Type B pancreatic cell (in vitro differentiated cells): ENCODE measurements at places on chromosomes 3 and 15.

GRCh38 chr3:59653405-59654122 is 603.7 kb upstream of the CFAP20DC start:
- peaks cover 6% of the 10 kb centered on the region for H3K4me1 ChIP-seq
- no peak for DNase-seq
- H3K27ac ChIP-seq, result peak overlapping the region; percentile 71
- no peak overlapping the region for H3K4me3 ChIP-seq
- no peaks in the 10 kb centered on the region for H3K36me3 ChIP-seq
- peaks cover 3% of the 10 kb centered on the region for H3K27me3 ChIP-seq

GRCh38 chr15:24292837-24293236 is 382.7 kb upstream of the NPAP1 start:
- no peak overlapping the region for H3K4me3 ChIP-seq
- no peak for DNase-seq
- no peaks in the 10 kb centered on the region for H3K36me3 ChIP-seq
- H3K4me1 ChIP-seq, result no peaks in the 10 kb centered on the region
- no peaks in the 10 kb centered on the region for H3K27me3 ChIP-seq

DNA sequence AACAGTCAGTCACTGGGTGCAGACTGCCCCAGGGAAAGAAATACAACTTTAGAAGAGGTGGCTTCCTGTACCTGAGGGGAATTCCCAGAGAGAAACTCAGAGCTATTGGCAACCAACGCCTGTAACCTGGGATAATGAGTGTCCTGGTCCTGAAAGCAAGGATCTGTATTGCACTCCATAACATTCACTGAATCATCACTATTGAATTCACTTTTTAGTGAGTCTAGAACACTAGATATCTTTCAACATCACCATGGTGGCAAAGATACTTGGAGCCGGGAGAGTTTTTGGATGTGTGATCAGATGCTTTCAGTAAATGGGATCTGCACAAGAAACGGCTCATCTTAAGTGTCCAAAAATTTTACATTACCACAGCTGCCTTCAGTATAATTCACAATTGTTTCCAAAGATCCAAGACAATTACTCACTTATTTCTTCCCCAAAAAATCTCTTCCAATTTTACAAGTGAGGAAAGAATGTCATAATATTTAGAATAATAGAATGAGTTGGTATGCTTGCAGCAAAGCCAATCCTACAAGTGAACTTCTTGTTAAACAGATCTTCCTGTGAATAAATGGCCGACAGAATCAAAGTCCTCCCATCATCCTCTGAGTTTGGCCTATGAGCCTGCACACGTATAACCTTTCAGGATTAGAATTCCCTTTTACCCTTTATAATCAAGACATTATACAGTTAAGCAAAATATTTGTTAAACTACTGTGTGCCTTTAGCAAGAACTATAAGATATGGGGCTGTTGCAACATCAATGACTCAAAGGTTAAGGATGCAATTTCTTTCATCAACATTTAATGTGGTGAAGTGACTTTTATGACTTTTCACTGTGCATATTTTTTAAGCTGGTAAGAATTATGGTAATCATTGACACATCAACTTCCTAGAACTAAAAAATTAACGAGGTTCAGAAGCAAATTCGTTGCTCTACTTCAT is 243.3 kb upstream of the COL8A1 start:
- H3K27ac ChIP-seq, result no peak overlapping the region
- H3K36me3 ChIP-seq, result no peaks in the 10 kb centered on the region
- no peaks in the 10 kb centered on the region for H3K4me1 ChIP-seq
- H3K4me3 ChIP-seq, result no peak overlapping the region

GRCh38 chr3:157830556-157831236 is 275.5 kb downstream of the SHOX2 start:
- no peaks in the 10 kb centered on the region for H3K36me3 ChIP-seq
- no peak for DNase-seq
- peaks cover 7% of the 10 kb centered on the region for H3K27me3 ChIP-seq
- no peaks in the 10 kb centered on the region for H3K4me1 ChIP-seq
- no peak overlapping the region for H3K27ac ChIP-seq

- H3K27me3 ChIP-seq, result no peaks in the 10 kb centered on the region
- H3K4me3 ChIP-seq, result no peak overlapping the region
- DNase-seq, result no peak
- peaks cover 27% of the 10 kb centered on the region for H3K4me1 ChIP-seq
- H3K27ac ChIP-seq, result peak overlapping the region; percentile 48
Measured at GRCh38 chr15:62979252-62979651, 63.3 kb upstream of the TPM1 start.

GRCh38 chr15:73318463-73319351 is 50.1 kb downstream of the HCN4 start:
- no peak overlapping the region for H3K27ac ChIP-seq
- no peak overlapping the region for H3K4me3 ChIP-seq
- peaks cover 5% of the 10 kb centered on the region for H3K4me1 ChIP-seq
- peaks cover 13% of the 10 kb centered on the region for H3K27me3 ChIP-seq
- no peak for DNase-seq

GRCh38 chr15:77085297-77085696 is 14.4 kb upstream of the TSPAN3 start:
- H3K36me3 ChIP-seq, result no peaks in the 10 kb centered on the region
- H3K27me3 ChIP-seq, result no peaks in the 10 kb centered on the region
- H3K4me1 ChIP-seq, result peaks cover 5% of the 10 kb centered on the region
- no peak overlapping the region for H3K27ac ChIP-seq
- peak overlapping the region; percentile 37 for H3K4me3 ChIP-seq

DNA sequence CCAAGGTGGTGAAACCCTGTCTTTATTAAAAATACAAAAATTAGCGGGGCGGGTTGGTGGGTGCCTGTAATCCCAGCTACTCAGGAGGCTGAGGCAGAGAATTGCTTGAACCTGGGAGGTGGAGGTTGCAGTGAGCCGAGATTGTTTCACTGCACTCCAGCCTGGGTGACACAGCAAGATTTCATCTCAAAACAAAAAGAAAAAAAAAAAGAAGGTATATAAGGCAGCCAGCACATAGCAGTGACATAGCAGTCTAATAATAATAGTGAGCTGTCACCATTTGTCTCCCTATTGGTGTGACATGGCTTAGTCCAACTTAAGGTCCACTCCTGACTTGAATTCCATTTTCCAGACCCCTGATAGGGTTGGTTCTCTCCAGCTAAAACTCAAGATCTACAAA is 8.8 kb upstream of the LACTB start:
- H3K27ac ChIP-seq, result no peak overlapping the region
- H3K36me3 ChIP-seq, result no peaks in the 10 kb centered on the region
- peaks cover 17% of the 10 kb centered on the region for H3K4me1 ChIP-seq
- H3K27me3 ChIP-seq, result peaks cover 5% of the 10 kb centered on the region
- DNase-seq, result no peak

- DNase-seq, result no peak
- no peaks in the 10 kb centered on the region for H3K4me1 ChIP-seq
- no peak overlapping the region for H3K4me3 ChIP-seq
- no peaks in the 10 kb centered on the region for H3K36me3 ChIP-seq
Measured at GRCh38 chr3:67678665-67679064, 24.3 kb upstream of the SUCLG2 start.

- no peak overlapping the region for H3K27ac ChIP-seq
- peaks cover 20% of the 10 kb centered on the region for H3K27me3 ChIP-seq
- no peaks in the 10 kb centered on the region for H3K36me3 ChIP-seq
- DNase-seq, result no peak
- H3K4me3 ChIP-seq, result no peak overlapping the region
Measured at GRCh38 chr3:139286825-139287224, 57.0 kb upstream of the MRPS22 start.

- H3K27ac ChIP-seq, result peak overlapping the region; percentile 18
- peak overlapping the region; percentile 1 for H3K4me3 ChIP-seq
- H3K4me1 ChIP-seq, result peaks cover 26% of the 10 kb centered on the region
- no peak for DNase-seq
Measured at GRCh38 chr3:100075851-100076730, 38.2 kb downstream of the FILIP1L start.

DNA sequence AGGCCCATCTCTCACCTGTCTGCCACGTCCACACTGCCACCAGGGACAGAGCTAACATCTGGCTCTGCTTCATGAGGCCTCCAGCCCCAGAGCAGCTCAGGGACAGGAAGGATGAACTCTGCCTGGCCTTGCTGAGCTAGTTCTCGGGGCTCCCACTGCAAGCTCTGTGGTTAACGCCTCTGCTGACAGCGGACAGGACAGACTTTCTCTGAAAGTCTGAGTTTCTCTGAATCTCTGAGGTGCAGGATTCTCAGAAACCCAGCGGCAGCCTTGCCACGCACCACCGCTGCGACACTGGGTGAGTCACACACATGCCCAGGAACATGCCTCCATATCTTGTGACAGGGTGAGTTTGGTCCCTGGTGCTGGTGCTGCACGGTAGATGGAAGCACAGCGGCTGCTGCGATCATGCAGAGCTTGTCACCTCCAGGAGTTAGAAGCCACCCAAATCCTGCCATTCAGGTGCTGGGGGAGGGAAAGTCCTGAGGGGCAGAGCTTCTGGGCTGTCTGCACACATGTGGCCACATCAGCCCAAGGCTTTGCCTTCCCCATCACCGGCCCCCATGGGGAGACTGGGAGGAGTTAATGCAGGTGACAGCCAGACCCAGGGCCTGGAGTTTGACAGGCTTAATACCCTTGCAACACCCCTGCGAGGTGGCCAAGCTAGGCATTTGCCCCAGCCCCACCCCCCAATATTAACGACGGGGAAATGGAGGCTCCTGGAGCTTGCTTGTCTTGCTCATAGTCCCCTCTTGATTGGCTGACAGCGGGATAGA is 267.0 kb downstream of the PLCL2 start:
- no peak for DNase-seq
- H3K27ac ChIP-seq, result no peak overlapping the region
- H3K36me3 ChIP-seq, result peaks cover 21% of the 10 kb centered on the region
- H3K4me1 ChIP-seq, result no peaks in the 10 kb centered on the region
- H3K4me3 ChIP-seq, result no peak overlapping the region

- no peaks in the 10 kb centered on the region for H3K27me3 ChIP-seq
- no peaks in the 10 kb centered on the region for H3K36me3 ChIP-seq
- H3K4me3 ChIP-seq, result no peak overlapping the region
- H3K27ac ChIP-seq, result no peak overlapping the region
- H3K4me1 ChIP-seq, result peaks cover 33% of the 10 kb centered on the region
- DNase-seq, result no peak
Measured at GRCh38 chr15:57224664-57225063, 151.6 kb upstream of the CGNL1 start.

GRCh38 chr3:127068111-127068810 is 85.3 kb downstream of the PLXNA1 start:
- H3K27ac ChIP-seq, result no peak overlapping the region
- no peaks in the 10 kb centered on the region for H3K36me3 ChIP-seq

DNA sequence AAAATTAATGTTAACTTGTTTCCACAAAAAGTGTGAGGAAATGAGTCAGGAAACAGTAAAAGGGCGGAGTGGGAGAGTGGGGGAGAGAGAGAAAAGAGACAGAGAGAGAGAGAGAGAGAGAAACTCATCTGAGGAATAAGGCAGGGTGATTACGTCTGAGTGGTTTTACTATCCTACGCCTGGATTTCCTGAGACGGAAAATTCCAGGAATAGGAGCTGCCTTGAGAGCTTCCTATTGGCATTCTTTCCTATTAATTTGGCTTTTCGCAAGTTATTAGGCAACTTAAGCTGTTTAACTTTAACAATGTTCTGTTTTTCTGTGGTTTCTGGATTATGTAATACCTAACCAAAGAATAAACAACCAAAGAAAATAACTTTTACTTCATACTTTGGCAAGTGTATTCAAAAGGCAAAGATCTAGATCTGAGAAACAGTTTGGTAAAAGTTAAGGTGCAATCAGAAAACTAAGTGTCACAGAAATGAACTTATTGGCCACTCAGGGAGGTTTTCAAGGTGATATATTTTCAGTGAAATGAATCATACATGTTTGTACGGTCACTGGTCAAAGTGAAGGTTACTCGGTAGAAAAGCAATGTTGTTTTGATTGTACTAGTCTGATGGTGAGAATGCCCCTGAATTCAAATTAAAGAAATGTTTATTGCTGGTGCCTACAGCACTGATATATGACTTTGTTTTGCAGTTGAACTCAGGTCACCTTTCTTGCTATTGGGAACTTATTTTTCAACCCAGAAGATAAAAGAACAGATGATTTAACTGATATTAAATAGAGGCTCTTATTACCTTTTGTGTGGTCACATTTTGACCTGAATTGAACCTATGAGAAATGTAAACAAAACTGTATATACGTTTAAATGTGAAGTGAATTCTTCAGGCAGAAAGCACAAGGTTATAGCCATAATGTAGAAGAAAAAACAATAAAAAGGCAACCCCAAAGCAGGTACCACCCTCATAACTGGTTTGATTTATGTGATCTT is 39.9 kb upstream of the TNFSF10 start:
- H3K27ac ChIP-seq, result peak overlapping the region; percentile 90
- H3K4me1 ChIP-seq, result peaks cover 30% of the 10 kb centered on the region
- H3K4me3 ChIP-seq, result peak overlapping the region; percentile 46
- DNase-seq, result no peak
- H3K36me3 ChIP-seq, result peaks cover 3% of the 10 kb centered on the region
- no peaks in the 10 kb centered on the region for H3K27me3 ChIP-seq

- no peak overlapping the region for H3K27ac ChIP-seq
- no peaks in the 10 kb centered on the region for H3K36me3 ChIP-seq
- no peak for DNase-seq
- H3K4me1 ChIP-seq, result peaks cover 10% of the 10 kb centered on the region
- no peak overlapping the region for H3K4me3 ChIP-seq
Measured at GRCh38 chr3:155682426-155683343, 62.2 kb downstream of the PLCH1 start.

- no peak overlapping the region for H3K4me3 ChIP-seq
- H3K27me3 ChIP-seq, result peaks cover 3% of the 10 kb centered on the region
- H3K4me1 ChIP-seq, result peaks cover 16% of the 10 kb centered on the region
- H3K36me3 ChIP-seq, result no peaks in the 10 kb centered on the region
Measured at GRCh38 chr3:8629151-8630021, 15.2 kb downstream of the SSUH2 start.

DNA sequence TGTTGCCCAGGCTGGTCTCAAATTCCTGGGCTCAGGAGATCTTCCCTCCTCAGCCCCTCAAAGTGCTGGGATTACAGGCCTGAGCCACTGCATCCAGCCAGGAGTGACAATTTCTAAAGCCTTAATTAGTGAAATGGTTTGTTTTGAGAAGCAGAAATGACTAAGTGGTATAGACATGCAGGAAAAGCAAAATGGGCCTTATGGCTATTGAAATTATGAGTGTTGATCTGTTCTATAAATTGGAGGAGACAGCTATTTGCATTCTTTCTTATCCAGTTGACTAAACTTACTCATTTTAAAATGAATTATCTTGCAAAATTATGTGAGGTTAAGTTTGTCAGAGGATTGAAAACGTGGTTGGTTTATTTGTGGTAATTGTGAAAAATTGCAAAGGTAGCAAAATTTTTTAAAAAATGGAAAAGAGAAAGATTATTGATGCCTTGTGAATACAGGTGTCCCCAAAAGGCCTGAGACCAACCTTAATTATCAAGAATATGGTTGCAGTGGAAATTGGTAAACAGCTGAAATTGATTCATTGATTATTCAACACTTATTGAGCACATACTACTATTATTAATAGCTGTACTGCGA is 7.9 kb downstream of the RAP2B start:
- no peak overlapping the region for H3K27ac ChIP-seq
- peaks cover 20% of the 10 kb centered on the region for H3K36me3 ChIP-seq
- H3K4me3 ChIP-seq, result no peak overlapping the region
- H3K4me1 ChIP-seq, result peaks cover 20% of the 10 kb centered on the region

GRCh38 chr3:56868706-56869105 is 67.0 kb upstream of the ARHGEF3 start:
- H3K36me3 ChIP-seq, result no peaks in the 10 kb centered on the region
- H3K27ac ChIP-seq, result no peak overlapping the region
- peaks cover 21% of the 10 kb centered on the region for H3K4me1 ChIP-seq
- no peak overlapping the region for H3K4me3 ChIP-seq
- no peaks in the 10 kb centered on the region for H3K27me3 ChIP-seq
